Activated CD4-positive, CD25-positive, alpha-beta regulatory T cell treated with anti-CD3 and anti-CD28 coated beads, Interleukin-2, amount 50 U/mL, for 72 hours (primary cell): ENCODE measurements at places on chromosomes 16 and 17.

DNA sequence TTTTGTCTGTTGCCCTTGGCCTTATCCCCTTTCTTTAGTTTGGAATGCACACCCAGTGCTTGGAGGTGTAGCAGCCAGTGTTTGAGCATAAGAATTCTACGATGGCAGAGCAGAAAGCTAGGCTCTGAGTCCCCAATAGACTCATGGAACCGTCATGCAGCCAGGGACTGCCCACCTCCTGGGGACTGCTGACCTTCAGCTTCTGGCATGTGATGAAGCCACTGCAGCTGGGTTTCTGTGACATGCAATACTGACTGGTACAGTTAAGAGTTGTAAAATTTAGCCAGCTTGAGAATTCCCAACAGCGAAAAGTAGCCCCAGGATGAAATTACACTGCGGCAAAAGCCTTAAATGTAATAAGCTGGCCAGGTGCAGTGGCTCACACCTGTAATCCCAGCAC, 9.0 kb upstream of the MAP3K14 start:
- DNase-seq, result no peak

- no peak for DNase-seq
Measured at GRCh38 chr17:81019563-81020442, 15.1 kb upstream of the BAIAP2 start.

DNA sequence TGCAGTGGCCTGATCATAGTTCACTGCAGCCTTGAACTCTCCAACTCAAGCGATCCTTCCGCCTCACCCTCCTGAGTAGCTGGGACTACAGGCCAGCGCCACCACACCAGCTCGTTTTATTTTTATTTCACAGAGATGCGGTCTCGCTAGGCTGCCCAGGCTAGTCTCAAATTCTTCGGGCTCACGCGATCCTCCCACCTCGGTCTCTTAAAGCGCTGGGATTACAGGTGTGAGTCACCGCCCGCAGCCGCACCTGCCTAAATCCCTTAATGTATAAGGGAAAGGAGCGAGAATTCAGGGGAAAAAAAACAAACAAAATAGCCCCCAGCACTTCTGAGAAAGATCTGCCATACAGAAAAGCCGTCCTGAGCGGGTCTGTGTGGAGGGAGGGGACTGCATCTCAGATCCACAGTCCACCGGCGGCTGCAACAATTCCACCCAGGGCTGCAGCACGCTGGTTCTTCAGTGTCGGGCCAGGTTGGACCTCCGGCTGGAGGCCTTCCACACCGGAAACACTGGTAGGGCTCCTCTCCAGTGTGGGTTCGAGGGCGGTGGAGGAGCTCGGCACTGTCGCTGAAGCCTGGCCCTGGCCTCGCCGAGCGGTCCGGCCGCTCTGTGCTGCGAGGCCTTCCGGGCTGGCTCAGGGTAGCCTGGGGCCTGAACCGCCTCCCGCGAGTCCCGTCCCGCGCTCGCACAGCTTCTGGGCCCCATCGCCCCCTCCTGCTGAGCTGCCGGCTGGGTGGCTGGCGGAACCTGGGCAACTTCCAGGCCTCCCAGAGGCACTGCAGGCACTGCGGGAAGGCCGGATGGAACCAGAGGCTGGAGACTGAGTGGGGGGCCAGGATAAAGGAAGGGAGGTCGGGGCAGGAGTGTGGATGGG, 7.0 kb downstream of the ZNF843 start:
- DNase-seq, result no peak

DNA sequence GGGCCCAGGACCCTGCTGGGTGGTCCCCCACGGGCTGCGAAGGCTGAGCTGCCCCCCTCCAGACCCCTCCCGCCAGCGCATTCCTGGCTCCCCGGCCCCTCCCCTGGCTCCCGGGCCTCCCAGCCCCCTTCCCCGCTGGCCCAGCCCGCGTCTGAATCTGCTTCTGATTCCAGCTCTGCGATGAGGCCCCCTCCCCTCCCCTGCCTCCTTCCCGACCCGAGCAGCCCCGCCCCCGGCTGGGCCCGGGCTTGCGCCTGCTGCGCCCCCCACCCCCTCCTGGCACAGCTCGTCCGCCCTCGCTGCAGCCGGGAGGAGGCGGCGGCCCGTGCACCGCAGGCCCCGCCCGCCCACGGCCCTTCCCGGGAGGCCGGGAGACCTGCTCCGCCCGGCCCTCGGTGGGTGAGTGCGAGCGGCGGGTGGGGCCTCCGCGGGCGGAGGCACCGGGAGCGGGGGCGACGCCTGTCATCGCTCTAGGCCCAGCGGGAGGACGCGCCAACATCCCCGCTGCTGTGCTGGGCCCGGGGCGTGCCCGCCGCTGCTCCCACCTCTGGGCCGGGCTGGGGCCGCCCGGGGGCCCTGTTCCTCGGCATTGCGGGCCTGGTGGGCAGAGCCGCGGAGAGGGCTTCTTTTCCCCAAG, at the start of gene NTN3:
TSS of gene NTN3 (plus strand) at position 282 of the 637 bp plus-strand sequence. CDS start 405 bp downstream, outside the sequence.
- DNase-seq, result no peak

- DNase-seq, result no peak
Measured at GRCh38 chr16:80837533-80838147, 33.2 kb upstream of the CDYL2 start.
